ENCODE measurements at places on chromosomes 1 and 21.

DNA sequence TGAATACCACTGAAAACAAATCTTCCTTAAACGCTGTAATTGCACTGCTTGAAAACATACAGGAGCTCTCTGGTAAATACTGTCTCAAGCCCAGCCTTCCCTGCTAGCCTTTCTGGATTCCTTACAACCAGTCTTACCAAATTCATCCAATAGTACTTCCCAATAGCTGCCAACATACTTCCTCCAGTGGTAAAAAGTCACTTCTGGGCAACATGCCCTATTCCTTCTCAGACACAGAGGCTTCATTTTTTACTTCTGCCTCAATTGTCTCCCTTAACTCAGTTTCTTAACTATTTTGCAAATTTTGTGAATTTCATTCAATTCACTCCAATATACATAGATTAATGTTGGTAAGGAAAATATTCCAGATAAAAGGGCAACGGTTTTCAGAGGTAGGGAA is 166.3 kb downstream of the TBX15 start:
- DNase-seq = no peak

- DNase-seq = no peak
Observed at GRCh38 chr1:63148825-63149645, 173.3 kb upstream of the FOXD3 start.

DNA sequence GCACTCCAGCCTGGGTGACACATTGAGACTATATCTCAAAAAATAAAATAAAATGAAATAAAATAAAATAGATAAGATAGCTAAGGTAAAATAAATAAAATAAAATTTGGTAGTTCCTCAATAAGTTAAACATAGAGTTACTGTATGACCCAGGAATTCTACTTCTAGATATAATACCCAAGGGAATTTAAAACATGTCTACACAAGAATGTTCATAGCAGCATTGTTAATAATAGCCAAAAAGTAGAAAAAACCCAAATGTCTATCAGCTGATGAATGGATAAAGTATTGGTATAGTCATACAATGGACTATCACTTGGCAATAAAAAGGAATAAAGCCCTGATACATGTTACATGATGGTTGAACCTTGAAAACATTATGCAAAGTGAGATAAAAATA is 47.8 kb downstream of the CEP350 start:
- DNase-seq = no peak

- DNase-seq = no peak
Observed at GRCh38 chr1:89871768-89872473, 51.1 kb downstream of the LRRC8D start.

- no peak for DNase-seq
Observed at GRCh38 chr1:236888903-236889302, 93.8 kb downstream of the MTR start.

Data from kidney (tissue), 22 donors.